G401 (cell line): ENCODE measurements at places on chromosomes 7 and 10. TPM values are rescaled to one million over a fixed set of nuclear protein-coding genes. Genes with fewer than 3 reads are reported as not detected.

Gene HK1
- total RNA-seq: 47.4 and 52.3 TPM in 2 replicates

Gene ATP6V0A4
- not detected in 2 replicates for total RNA-seq

Gene AGAP5
- 0.55 and 1.5 TPM in 2 replicates for total RNA-seq

Gene DYNC1I1
- total RNA-seq: not detected in 2 replicates

DNA sequence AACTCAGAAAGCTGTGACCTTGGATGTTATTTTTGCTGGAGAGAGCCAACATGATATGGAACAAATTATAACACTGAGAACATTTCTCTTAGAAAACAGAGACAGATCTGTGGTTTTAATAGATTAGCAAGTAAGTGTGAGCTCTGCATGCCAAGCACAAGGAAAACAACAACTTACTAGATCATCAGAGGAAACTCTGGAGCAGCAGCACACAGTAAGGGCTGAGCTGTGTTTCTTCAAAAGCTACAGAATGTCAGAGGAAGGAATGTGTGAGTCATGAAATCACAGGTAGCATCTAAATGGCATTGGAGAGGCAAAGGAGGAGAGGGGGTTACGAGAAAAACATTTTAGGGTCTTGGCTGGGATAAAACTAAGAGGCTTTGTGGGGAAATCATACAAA, 283.4 kb upstream of the FZD8 start:
- DNase-seq: no peak

GRCh38 chr7:40675741-40676140, 540.9 kb downstream of the SUGCT start:
- DNase-seq: no peak

DNA sequence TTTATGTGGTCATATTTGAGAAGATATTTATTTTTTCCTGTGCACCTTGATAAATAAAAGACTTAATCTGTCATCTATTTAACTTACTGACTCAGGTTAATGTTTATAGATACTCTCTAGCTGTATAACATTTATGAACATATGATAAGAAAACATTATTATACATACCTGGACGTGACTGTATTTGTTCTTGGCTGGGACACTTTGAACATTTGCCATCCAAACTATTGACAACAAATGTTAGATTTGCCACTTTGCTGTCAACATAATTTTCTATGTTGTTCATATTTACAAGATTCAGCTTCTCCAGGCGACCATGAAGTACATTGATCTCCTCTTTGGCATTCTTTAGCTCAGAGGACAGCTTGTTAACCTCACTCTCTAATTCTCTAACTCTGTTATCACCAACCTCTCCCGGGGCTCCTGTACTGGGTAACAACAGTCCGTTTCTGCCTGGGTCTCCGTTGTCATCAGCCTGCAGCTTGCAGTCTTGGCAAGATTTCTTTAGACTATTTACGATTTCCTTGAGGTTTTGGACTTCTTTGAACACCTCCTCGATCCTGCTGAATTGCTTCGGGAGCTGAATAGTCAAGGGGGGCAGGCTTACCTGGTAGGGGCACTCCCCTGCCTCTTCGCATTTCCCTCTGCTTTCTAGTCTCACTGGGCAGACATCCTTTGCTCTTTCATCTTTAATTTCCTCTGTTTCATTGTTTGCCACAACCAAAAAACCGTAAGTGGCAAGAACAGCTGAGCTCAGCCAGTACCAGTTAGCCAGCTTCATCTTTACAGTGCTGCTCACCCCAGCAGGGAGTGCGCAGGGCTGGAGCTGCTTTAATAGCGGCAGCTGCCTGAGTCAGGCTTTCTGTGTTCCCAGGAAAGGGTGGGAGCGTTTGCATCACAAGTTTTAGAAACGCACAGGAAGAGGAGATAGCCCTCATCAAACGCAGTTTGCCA, at the start of gene FGL2:
Gene FGL2, minus strand, starts transcription at position 807 of the 954 bp plus-strand sequence. Its CDS starts 26 bp downstream, at position 781.
- DNase-seq: no peak

- DNase-seq: peak; percentile 44
These were observed 1.8 kb downstream of the GDI2 start for GRCh38 chr10:5811387-5811821.
